GM03348 (cell line): ENCODE measurements at places on chromosomes 3 and 15.
A peak's percentile ranks its signal among the peaks of the same experiment; 100 is the strongest.

DNA sequence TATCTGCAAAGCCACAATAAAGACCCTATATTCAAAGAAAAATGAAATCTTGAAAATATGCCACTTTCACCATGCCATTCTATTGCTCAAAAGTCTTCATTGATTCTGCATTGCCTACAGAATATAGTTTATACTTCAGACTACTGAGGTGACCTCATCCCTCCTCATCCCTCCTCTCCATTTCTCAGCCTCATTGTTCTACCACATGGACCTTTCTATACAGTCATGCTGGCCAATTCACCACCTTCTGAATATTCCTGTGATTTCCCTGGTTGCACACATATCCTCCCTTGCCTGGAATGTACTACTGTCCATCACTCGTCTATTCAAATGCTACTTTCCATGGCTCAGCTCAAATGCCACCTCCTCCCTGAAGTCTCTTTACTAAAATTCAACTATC lies 3.5 kb upstream of the COL8A1 start:
- no peak for DNase-seq

DNA sequence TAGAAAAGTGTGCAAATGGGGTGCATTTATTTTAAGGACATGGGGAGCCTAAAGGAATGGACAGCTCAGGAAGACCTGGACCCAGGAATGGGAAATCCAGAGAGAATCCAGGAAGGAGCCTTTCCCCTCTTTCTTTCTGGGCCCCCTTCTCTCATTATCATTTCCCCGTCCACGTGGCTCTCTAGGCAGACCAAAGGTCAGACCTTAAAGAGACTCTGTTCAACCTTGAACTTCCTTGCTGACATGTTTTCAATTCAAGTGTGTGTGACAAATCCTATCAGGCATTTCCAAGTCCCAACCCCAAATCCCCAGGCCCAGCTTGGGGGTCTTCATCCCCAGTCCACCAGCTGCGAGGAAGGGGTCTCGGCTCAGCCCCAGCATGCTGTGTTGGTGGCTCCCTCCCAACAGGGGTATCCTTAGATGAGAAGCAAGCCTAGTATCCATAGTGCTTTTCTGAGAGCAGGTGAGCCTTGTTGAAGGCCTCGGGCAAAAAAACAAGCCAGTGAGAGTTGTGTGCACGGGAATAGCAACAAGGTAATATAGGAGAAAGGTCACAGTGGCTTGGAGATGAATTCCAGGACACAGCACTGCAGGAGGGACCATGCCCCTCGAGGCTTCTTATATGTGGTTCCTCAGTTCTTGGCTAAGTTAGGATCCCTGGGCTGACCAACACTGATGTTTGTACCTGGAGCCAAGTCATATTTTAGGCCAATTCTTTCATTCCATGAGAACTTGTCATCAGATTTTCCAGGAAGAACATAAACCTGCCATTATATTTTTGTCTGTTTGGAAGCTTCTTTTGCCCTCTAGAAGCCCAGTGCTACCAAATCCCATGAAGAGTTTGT lies 130.0 kb downstream of the ASB7 start:
- DNase-seq, result peak; percentile 58

DNA sequence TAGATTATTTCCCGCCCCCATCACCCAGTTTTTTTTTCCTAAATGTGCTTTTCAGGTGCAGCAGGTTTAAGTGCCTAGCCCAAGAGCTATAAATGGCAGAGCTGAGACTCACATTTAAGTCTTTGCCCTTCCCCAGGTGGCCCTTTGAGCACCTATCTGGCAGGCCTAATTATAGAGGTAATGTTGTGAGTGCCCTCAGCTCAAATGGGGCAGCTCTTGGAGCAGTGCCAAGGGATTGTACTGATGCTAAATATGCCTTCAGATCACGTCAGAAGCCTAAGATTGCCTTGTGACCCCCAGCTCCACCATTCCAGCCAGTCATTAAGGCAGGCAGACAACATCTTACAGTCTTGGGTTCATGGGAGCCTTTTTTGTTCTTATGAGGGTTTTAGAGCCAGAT lies 159.5 kb downstream of the RPLP1 start:
- DNase-seq, result no peak

GRCh38 chr15:40360015-40360414 lies 2.0 kb downstream of the DISP2 start:
- no peak for DNase-seq

GRCh38 chr15:73139744-73140553 lies 87.7 kb downstream of the NEO1 start:
- DNase-seq, result no peak

GRCh38 chr15:35179739-35180138 lies 94.6 kb upstream of the NANOGP8 start:
- DNase-seq, result no peak

DNA sequence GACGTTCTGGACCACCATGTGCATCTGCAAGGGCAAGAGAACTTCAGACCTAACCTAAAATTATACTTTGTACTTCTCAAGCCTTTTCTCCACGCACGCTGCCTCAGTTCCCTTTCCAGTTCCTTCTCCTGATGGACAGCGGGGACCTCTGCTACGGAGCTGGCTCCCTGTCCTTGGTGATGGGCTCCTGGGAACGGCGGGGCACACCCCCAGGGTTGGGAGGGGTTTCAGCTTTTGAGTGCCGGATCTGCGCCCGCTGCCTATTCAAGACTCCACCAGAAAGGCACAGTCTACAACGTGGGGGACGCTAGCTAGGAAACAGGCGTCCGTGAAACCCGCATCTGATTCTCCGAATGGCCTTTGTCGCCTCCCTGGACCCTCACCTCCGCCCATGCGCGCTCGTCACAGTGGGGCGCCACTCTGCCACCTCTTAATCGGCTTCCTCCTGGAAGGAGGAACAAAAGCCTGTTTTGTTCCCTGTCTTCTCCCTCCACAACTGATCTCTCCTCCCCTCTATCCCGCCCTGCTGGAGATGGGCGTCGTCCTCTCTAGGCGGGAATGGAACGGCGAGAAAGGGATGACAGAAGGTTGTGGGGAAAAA lies 2.2 kb downstream of the GPR149 start:
- DNase-seq, result peak; percentile 7

GRCh38 chr15:101499863-101500713 lies 10.6 kb upstream of the PCSK6 start:
- no peak for DNase-seq
